Stimulated activated CD4-positive, alpha-beta T cell treated with anti-CD3 and anti-CD28 coated beads, Interleukin-15, amount 100 ng/mL, for 24 hours (primary cell): ENCODE measurements at places on chromosomes 12 and 14.

- DNase-seq: no peak
These were observed 87.8 kb upstream of the NCOR2 start for GRCh38 chr12:124655048-124655697.

DNA sequence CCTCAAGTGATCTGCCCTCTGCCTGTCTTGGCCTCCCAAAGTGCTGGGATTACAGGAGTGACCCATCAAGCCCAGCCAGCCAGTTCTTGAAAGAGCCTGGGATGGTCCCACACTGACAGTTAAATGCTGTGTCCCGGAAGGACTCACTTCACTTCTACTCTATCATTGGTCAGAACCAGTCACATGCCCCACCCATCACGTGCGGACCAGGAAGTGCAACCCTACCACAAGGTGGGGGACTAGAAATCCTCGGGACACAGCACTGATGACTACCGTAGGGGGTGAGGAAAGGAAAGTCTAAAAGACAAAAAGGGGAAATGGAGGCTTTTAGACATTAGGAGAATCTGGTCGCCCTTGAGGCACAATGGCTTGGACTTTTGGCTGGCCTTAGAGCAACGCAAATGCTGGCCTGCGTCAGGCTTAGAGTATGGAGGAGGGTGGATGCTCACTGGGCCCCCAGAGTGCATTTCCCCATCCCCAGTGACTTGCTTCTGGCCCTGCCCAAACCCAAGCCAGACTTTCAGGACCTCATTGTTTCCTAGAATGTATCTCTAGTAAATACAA lies 207.7 kb downstream of the TTC8 start:
- no peak for DNase-seq

- DNase-seq: peak; percentile 71
These were observed 36.1 kb downstream of the BAZ2A start for GRCh38 chr12:56593909-56594621.

DNA sequence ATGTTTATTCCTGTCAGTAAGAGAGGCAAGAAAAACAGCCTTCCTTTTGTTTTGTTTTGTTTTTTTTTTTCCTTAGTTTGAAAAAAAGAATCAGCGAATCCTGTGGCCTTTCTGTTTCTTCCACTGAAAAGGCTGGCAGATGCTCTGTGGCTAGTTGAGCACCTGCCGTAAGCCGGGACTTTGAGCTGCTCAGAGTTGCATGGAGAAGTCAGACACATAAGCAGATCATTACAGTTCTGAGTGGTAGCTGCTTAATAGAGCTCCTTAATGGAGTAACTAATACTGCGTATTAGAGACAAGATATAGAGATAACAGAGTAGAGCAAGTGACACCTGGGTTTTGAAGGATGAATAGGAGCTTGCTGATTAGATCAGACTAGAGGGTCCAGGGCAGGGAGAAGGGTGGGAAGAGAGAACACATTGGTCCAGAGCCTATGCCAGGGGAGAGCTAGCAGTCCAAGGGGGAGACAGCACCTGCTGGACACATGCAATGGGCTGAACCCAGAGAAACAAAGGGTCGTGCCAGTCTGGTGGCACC lies 129.4 kb downstream of the TSPAN9 start:
- no peak for DNase-seq

DNA sequence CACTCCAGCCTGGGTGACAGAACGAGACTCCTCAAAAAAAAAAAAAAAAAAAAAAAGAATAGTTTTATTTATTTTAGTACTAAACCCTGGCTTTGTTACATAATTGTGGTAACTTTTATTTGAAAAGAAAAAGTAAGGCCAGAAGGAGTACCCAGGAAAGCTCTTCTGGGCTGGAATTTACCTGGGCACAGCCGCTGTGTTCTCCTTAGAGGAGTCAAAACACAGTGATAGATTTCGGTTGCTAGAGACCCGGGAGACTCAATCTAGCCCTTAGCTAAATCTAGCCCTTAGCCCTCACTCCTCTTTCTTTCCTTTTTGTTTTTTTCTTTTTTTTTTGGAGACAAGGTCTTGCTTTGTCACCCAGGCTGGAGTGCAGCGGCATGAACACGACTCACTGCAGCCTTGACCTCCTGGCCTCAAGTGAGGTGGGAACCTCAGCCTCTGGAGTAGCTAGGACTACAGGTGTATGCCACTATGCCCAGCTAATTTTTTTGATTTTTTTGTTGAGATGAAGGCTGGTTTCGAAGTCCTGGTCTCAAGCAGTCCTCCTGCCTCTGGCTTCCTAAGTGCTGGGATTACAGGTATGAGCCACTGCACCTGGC lies 49.7 kb downstream of the SYNE2 start:
- DNase-seq: no peak

DNA sequence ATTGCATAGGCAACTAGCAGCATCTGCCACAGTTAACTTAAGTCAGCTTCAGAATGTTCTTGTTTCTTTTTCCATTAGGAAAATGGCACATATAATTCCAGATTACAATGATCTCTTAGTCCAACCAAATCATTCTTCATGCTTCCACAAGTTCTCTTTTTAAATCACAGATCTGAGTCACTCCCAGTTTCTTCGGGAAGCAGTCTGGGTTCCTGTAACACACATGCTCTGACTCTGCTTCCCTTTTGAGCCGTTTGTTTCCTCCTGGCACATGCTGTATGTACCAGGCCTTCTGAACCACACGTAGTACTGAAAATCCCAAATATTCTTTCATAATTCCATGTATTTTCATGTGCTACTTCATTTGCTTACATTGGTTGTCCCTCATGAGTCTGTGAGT lies 388.8 kb upstream of the PDE3A start:
- no peak for DNase-seq

- no peak for DNase-seq
These were observed 23.4 kb upstream of the ATXN7L3B start for GRCh38 chr12:74514098-74514872.

- DNase-seq: no peak
These were observed 13.8 kb downstream of the PCBP2 start for GRCh38 chr12:53465679-53466078.
